ENCODE measurements at places on chromosomes 16 and 17.

DNA sequence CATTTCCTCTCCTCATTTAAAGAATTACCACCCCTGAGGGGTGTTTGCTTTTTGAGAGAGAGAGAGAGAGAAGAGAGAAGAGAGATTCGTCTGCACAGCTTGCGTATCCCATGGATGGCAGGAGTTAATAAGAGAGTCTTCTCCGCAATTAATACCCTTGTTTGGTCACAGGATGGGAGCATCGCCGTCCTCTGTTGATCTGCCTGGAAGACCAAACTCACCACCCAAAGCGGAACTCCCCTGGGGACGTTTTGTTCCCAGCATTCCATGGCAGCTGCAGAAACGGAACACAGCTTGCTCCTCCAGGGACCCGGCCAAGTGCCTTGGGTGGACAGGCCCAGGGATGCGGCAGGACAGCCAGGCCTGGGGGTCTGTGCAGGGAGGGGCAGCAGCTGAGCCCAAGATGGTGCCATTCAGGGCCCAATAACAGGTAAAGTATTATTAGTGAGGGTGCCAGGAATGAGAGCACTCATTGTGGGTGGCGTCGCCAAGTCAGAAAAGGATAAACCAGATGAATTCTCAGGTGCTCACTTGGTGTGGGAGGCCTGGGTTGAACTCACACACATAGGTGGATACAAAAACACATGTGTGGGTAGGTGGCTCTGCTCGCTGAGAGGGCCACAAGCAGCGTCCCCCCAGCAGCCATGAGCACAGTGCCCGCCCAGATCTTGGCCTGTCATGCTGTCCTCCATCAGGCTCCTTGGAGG lies 83.1 kb downstream of the NT5M start:
- no peak for DNase-seq

GRCh38 chr17:80456465-80457235 lies 19.8 kb downstream of the NPTX1 start:
- DNase-seq = peak; percentile 66

DNA sequence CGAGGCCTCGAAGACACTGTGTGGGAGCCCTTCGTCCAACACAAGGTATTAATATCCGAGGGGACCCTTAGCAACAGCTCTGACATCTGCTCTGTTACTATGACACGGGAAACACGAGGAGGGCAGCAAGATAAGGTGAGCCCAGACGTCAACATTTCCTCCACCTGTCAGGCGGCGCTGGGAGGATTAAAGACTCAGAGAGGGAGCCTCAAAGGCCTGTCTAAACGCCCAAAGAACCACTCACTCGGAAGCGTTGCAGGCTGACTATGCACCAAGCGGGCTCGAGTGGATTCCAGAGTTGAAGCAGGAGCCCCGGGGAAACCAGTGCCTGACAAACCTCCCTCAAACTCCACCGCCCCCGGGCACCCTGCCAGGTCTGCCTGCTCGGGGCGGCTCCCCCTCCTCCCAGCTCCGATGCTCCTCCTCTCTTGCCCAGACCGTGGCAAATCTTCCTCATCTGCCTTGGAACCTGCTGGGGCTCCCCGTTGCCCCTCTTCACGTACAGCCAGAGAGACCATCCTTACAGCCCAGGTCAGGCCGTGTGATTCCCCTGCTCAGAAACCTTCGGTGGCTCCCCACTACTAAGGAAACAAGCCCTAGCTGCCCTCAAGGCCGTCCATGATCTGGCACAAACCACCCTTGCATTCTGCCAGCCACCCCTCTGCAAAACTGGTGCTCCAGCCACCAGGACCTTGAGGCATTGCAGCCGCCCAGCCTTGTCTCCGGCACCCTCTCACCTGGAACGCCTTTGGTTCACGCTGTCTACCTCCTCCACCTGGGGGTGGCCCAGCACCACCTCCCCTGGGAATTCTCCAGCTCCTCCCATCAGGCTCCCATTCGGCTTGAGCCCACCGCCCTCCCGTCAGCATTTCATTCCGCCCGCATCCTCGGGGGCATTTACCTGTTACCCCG lies 16.2 kb downstream of the RPH3AL start:
- DNase-seq = no peak

DNA sequence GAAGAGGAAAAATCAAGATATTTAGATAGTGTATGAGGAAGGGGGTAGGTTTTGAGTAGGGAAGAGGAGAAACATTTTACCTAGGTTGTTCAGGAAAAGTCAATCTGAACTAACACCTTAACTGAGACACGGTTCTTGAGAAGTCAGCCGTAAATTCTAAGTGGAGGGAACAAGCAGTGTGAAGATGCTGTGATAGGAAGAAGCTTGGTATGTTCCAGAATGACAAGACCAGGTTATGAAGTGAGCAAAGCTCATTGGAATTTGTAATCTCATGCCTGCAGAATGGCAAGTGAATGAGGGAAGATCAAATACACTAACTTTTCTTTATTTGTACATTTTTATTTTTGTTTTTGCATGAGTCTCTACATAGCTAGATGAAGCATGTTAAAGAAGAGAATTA lies 307.6 kb downstream of the ZFHX3 start:
- no peak for DNase-seq

DNA sequence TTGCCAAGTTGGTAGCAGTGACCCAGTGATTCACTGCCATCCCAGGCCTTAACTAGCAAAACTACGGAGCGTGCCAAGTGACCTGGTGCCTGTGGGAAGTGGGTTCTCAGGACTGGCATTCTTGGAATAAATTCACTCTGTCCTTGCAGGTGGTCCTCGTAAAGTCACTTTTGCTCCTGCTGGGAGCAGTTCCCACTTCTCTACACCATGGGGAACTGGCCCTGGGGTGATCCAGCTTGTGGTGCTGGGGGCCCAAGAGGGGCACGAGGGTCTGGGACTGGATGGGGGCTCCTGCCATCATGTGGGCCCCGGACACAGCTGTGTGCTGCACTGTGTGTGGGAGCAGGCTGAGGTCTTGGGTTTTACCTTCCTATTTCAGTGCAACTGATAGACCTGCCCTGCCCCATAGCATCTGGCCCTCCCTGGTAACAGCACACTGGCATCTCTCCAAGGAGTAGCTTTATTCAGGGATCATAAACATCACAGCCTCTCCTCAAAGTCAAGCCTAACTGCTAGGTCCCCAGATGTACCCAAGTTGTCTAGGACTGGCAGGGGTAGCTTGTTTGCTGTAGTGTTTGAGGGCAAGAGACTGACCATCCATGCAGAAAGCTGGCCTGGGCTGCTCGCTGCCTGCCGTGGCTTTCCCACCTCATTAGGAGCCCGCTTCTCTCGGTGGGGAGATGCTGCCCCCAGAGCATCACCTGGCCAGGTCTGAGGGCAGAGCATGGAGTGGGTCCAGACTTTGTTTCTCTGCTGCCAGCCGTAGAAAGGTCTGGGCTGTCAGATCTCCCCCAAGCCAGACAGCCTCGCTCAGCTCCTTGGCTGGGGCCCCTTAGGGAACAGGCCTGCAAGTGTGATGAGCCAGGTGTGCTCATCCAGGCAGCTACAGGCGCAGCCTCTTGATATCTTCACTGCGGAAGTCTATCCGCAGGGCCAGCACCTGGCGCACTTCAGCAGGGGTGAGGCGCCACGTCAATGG lies 26.0 kb downstream of the FCSK start:
- DNase-seq = no peak

DNA sequence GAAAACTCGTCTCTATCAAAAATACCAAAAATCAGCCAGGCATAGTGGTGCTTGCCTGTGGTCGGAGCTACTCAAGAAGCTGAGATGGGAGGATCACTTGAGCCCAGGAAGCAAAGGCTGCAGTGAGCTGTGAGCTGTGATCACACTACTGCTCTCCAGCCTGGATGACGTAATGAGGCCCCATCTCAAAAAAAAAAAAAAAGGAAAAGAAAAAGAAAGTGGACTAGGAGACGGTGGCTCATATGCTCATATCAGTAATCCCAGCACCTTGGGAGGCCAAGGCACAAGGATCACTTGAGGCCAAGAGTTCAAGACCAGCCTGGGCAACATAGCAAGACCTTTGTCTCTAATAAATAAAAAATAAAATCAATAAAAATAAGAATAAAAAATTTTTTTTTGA lies 8.8 kb upstream of the SUMO2 start:
- DNase-seq = no peak

- peak; percentile 29 for DNase-seq
Observed at GRCh38 chr17:42289611-42290181, 1.4 kb downstream of the STAT5A start.

DNA sequence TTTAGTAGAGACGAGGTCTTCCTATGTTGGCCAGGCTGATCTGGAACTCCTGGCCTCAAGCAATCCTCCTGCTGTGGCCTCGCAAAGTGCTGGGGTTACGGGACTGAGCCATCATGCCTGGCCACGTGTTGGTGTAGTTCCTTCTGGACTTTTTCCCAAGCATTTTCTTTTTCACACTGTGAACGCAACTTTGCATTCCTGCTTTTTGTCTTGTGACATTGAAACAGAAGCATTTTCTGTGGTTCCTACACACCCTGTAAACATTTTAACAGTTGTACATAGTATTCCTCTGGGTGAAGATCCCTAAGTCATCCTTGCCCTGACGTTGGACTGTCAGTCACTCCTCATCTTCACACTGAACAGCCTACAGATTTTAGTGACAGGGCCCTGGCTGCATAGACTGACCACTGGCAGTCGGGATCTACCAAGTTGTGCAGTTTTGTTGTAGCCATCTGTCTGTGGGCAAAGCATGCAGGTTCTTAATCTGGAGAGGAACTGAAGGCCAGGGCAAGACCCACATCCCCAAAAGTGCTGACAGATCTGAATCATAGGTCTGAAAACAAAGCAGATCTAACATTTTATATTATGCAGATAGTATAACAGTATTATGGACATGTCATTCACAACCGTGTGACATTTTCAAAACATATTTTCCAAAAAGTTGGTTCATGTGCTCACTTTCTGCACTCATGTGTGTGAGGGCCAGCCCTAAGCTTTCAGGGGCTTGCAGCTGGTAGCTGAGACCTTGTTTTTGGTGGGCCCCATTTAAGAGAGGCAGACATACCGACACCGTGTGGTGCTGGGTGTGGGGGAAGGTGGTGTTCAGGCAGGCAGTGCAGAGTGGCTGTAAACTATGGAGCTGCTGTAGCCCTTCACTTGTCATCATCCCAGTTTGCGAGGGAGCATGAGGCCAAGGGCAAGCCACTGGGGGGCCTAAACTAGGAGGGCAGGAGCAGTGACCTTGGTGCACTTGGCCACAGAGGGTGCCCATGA lies 59.9 kb downstream of the EPN2 start:
- no peak for DNase-seq

DNA sequence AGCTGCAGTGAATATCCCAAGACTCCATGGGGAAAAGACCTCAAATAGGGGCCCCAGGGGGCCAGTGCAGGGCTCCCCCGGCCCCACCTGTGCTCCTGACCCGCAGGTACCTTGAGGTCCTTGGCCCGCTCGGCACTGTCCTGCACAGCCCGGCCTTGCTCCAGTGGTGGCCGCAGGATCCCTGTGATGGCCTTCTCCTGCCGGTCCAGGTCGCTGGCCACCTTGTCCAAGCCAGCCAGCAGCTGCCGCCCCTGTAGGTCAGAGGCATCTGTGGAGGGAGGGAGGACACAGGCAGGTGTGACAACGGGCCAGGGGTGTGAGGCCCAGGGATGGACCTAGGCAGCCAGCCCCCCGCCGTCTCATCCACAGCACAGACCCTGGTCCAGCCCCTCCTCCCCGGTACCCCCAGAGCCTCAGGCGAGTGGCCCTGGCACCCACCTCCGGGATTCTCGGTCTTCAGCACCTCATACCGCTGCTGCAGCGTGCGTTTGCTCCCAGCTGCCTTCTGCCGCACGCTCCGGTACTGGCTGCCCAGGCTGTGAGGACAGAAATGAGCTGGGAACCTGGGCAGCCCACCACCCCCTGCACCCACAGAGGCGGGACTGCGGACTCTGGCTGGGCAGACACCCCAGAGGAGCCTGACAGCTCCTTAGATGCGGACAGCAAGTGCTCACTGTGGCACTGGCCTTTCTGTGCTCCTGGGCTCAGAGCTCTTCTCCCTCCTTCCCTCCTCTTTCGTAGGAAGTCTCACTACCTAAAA lies 43.7 kb downstream of the PPL start:
- no peak for DNase-seq

DNA sequence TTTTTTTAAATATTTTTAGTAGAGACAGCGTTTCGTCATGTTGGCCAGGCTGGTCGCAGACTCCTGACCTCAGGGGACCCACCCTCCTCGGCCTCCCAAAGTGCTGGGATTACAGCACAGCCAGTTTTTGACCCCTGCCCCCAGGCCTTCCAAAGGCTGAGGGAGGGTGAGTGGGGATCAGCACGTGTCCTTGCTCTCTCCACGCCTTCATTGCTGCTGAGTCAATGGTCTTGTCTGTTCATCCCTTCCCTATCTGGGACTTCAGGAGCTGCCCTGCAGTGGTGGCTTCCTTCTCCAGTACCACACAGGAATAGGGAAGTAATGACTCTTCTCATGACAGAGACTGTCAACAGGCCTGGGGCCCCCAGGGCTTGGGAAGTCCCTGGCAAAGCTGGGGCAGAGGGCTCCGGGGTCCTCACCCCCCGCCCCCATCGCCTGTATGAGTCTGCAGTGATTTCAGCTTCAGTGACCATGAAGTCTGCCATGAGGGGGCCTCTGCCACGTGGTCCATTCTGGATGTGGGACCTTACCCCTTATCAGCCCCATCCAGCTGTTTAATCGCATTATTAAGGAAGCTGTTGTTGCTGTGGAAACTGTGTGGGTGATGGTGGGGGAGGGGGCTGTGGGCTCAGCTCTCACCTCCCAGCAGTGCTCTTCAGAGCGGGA lies 6.1 kb downstream of the ABCC3 start:
- DNase-seq = peak; percentile 31

GRCh38 chr16:86925067-86925791 lies 346.9 kb downstream of the FOXL1 start:
- no peak for DNase-seq

DNA sequence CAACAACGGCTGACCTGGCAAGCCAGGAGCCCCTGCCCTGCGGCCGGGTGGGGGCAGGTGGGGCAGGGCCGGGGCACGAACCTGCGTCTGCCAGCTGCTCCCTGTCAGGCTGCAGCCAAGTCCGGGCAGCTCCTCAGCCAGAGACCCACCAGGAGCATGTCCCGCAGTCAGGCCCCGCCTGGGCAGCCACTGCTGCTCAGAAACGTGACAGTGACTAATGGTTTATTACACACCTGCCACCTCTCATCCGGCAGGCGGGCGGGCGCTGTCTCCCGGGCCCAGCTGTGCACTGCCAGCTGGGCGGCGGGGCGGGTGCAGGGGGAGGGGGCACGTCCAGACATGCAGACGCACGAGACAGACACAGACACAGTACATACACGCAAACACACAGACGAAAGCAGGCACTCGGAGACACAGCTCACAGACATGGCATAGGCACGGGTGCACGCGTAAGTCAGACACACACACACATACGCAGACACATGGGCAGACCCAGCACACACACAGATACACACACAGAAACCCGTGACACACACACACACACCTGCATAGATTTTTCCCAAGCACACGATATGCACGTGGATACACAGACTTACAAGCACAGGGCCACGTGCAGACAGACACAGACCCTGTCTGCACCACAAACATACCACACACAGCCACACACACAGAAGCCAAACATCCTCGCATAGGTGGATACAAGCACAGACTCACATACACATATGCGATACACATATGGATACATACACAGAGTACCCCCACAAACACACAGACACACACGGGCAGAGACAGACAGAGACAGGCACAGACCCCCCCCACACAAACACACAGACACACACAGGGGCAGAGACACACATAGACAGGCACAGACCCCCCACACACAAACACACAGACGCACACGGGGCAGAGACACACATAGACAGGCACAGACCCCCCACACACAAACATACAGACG lies 248.3 kb upstream of the CIBAR2 start:
- peak; percentile 72 for DNase-seq

GRCh38 chr17:78963378-78963777 lies 16.3 kb downstream of the LGALS3BP start:
- DNase-seq = no peak

Measured in left hindlimb (tissue), 1 donor.